ENCODE measurements at places on chromosomes 16 and 17.

DNA sequence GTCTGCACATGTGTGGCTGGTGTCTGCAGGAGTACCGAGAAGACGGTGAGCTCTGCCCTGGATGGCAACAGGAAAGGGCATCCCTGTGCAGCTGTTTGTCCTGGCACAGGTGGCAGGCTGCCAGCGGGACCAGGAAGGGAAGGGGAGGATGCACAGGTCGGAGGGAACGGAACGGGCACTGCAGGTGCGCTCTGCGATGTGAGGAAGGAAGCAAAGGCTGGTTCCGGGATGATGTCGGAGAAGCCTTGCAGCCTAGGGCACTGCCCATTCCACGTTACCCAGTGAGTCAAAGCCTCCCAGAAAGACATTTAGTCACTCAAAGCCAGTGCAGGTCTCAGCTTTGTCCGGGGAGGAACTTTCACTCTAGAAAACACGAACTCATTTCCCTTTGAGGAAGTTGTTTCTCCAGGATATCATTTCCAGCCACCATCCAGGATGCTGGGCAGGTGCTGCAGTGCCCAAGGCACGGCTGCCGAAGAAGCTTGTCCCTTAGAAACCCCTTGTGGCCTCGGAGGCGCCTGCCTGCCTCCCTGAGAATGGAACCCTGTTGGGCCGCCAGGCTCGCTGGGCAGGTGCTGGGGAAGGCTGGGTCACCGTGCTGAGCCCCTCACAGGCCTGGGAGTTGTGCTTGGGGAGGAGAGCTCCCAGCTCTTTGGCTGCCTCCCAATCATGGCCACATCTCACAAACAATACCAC is 4.5 kb upstream of the TMEM235 start:
- peak; percentile 55 for DNase-seq

DNA sequence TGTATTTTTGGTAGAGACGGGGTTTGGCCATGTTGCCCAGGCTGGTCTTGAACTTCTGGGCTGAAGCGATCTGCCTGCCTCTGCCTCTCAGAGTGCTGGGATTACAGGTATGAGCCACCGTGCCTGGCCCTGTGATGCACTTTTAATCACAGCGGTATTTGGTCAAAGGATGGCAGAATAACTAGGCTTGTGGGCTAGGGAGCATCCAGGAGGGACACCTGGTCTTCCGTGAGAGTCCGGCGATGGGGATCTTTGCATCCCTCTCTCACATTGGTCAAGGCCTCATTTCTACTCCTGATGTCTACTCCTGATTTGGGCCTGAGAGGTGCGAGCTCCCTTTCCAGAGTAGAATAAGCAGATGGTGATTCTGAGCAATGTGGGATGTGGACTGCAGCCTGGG is 257.9 kb upstream of the CACNG5 start:
- no peak for DNase-seq

DNA sequence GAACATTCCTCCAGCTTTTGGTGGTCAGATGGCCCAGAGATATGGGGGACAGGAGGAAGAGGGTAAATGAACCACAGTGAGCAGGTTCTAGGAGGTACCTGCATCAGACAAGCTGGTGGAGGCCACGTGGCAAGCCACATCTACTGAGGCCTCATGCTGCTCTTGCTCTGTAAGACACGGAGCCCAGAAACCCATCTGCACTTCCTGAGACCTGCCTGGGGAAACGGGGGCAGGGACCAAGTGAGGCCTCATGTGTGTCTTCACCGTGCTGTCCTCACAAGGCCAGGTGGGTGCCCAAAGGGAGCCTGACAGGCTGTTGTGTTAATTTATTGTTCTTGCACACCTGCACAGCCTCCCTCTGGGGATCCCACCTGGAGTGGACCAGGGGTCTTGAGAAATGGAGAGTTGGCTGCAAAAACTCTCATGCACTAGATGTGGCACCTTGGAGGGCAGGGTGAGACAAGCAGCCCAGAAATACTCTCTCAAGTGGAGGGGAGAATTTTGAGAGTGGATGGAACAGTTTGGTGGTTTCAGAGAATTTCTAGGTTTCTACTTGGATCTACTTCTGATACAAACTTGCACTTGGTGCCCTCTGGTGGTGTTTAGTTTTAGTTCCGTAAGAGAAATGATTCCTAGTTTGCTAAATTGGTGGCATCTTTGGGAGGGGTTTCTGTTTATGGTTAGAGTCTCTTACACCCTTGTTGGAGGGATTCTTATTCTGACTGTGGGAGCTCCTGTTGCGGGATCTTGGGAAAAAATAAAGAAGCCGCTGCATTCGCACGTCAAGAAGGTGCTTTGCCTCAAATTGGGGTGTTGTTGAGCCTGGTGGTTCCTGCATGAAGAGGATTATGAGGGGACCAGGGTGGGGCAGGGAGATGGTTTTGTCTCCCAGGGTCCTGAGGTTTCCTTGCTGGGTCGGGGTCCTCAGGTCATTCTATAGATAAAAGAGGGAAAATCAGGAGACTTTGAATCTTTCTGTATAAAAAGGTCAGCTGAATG is 47.5 kb downstream of the SLC6A2 start:
- peak; percentile 58 for DNase-seq

DNA sequence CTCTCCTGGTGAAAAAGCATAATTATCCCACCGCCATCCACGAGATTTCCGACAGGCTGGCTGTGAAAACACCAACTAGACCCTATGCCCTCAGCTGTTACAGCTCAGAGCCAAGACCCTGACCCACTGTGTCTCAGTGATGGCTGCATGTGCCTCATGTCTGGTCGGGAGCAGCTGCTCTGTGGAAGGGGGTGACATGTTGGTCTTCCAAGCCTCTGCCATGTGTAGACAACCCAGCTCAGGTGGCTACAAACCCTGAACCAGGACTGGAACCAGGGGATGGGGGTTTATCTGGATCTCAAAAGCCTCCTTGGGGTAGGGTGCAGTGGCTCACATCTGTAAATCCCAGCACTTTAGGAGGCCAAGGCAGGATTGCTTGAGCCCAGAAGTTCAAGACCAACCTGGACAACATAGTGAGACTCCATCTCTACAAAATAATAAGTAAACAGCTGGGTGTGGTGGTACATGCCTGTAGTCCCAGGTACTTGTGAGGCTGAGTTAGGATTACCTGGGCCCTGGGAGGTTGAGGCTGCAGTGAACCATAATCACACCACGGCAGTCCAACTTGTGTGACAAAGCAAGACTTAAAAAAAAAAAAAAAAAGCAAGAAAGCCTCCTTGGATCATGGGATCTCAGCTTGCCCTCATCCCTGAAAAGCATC is 220.3 kb downstream of the CPPED1 start:
- DNase-seq, result no peak

- DNase-seq, result no peak
Measured at GRCh38 chr17:57441270-57441600, 184.9 kb downstream of the MSI2 start.

DNA sequence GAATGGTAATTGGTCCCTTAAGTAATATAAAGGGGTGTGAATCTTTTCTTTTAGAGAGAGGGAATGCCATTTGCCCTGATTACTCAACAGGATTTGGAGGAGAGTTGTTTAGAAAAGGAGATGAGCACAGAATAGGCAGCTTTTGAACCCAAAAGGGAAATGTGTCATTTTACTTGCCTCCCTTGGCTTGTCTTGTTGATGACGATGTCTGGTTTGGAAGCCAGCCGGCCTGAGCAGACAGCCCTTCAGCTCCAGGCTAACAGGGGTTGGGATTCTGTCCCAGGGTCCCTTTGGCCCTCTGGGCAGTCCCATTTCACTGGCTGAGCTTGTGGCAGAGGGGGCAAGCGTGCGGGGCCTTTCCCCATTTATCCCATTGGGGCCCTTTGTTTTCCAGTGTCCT is 22.3 kb upstream of the PRKAR1A start:
- no peak for DNase-seq

- no peak for DNase-seq
Measured at GRCh38 chr16:871562-872345, 71.2 kb upstream of the GNG13 start.

DNA sequence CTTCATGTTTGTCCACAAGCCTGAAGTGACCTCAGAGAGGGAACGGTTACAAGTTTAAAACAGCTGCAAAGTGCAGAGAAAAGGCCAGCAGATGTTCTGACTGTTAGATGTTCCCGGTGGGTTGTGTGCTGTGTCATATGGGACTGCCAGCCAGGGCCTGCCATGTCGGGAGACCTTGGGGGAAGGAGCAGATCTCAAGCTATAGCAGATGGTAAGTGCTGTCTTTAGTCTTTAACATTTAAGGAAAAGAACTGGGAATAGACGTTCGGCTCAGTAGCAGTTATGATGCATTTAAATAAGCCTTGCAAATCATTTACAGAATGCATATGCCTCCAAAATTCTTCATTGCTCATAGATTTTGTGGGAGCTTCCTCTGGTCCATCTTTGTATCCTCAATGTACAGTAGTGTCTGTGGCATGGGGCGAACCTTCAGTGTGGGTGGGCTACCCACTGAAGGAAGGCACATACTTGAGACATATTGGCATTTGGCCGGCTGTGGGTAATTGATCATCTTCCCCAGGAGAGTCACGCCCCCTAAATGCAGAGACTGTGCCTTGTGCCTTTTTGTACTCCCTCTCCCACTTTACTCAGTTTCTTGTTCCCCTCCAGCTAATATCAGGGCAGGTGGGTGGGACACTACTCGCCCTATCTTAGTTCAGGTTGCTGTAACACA is 131.9 kb downstream of the NPIPB5 start:
- DNase-seq, result no peak

DNA sequence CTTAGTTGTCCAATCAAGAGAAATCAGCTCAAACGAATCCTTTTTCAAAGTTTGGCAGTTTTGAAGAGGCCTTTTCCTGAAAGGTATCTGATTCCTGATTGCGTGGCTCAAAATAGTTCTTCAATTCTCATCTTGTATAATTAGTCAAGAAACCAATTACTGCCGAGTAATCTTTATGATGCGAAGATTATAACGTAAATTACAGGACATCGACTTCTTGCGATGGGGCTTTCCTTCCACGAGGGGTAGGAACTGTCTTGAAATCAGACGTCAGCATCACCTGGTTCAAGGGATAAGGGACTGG is 644 bp upstream of the ARL2BP start:
- no peak for DNase-seq

DNA sequence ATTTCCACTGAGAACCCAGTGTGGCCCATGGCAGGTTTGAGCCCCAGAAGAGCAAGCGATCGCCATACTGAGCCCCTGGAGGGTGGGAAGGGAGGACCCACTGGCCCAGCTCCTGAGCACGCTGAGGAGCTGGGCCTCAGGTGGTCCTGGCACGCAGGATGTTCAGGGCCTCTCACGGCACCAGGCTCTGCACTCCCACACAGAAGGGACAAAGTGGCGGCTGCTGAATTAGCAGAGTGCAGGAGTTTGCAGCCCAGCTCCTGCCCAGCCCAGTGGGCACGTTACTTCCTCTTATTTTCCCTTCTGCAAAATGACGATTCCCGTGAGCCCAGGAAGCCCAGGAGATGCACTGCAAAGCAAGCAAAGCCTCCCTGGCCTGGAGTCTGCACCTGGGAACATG is 42.3 kb upstream of the MTSS2 start:
- no peak for DNase-seq

DNA sequence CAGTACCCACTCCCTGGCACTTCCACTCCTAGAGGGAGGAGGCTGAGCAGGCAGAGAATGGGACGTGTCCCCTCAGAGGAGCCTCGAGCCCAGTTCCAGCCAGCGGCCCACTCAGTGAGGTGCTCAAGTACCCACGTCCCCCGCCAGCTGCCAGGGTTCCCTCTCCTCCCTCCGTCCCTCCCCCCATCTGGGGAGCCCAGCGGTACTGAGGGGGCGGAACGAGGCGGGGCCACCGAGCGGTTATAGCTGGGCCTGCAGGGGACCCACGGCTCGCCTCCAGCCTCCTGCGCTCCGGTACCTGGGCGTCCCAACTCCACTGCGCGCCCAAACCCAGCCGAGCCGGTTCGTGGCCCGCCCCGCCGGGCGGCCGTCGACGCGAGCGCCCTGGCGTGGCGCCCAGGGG is at the start of gene NPW:
Gene NPW (plus strand): TSS at position 268 of the 403 bp plus-strand sequence.
- DNase-seq, result peak; percentile 67

DNA sequence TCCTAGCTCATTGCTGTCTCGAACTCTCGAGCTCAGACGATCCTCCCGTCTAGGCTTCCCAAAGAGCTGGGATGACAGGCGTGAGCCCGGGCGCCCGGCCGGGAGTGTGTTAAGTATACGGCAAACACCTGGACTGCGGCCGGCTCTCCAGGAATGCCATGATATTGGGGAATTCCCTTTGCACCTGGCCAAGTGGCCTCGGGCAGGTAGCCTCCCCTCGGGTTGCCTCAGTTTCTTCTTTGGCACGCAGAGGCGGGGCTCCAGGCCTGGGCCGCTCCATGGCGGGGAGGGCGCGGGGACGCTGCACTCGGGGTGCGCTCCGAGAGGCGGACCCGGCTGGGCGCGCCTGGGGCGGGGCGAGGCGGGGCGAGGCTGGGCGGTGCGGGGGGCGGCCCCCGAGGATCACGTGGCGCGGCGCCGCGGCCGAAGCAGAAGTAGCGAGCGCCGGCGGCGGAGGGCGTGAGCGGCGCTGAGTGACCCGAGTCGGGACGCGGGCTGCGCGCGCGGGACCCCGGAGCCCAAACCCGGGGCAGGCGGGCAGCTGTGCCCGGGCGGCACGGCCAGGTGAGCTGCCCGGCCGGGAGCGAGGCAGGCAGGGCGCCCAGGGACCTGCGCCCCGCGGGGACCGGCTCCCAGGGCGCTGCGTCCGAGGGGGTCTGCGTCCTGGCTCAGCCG is at the start of gene PLCG2:
Gene PLCG2 (plus strand): TSS at position 431 of the 675 bp plus-strand sequence. CDS start 6,699 bp downstream, outside the sequence.
- DNase-seq, result peak; percentile 4

GRCh38 chr17:21113049-21113690 is 13.6 kb upstream of the DHRS7B start:
- peak; percentile 62 for DNase-seq

- DNase-seq, result no peak
Measured at GRCh38 chr16:4064950-4065352, 51.3 kb downstream of the ADCY9 start.

DNA sequence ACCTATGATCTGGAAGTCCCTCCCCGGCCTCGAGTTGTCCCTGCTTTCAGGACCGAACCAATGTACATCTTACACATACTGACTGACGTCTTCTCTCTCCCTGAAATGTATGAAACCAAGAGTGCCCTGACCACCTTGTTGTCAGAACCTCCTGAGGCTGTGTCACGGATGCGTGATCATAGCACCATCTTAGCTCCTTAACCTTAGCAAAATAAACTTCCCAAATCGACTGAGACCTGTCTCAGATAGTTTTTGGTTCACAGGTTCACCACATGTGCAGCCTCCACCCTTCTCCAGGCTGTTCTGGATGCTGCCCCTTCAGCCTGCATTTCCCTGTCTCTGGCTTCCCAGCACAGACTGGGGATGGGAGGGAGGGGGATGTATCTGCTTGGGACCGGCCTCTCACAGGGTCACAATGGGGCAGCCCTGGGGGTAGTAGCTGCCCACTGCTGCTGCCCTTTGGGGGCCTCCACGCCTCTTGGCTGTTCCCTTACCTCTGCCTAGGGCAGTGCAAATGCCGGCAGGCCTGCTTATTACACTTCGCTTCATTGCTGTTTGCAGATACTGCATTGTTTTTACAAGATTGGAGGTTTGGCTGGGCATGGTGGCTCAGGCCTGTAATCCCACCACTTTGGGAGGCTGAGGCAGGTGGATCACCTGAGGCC is 69.8 kb downstream of the NT5M start:
- no peak for DNase-seq

GRCh38 chr17:83182620-83183101 is 103.3 kb downstream of the METRNL start:
- DNase-seq, result no peak

GRCh38 chr16:80583466-80583865 is 42.7 kb downstream of the DYNLRB2 start:
- DNase-seq, result no peak

- no peak for DNase-seq
Measured at GRCh38 chr17:47956791-47957590, 692 bp downstream of the PRR15L start.

- peak; percentile 66 for DNase-seq
Measured at GRCh38 chr16:68005786-68006286, 6.6 kb upstream of the DPEP2 start.

GRCh38 chr16:12235110-12235509 is 258.6 kb downstream of the SNX29 start:
- no peak for DNase-seq

GRCh38 chr17:78000341-78000740 is 41.8 kb downstream of the TNRC6C start:
- no peak for DNase-seq
